M059J (cell line): ENCODE measurements at places on chromosomes 11 and 22.
A peak's percentile ranks its signal among the peaks of the same experiment; 100 is the strongest.

- peak; percentile 72 for DNase-seq
These were observed 68.3 kb downstream of the PLEKHA7 start for GRCh38 chr11:16945671-16946469.

DNA sequence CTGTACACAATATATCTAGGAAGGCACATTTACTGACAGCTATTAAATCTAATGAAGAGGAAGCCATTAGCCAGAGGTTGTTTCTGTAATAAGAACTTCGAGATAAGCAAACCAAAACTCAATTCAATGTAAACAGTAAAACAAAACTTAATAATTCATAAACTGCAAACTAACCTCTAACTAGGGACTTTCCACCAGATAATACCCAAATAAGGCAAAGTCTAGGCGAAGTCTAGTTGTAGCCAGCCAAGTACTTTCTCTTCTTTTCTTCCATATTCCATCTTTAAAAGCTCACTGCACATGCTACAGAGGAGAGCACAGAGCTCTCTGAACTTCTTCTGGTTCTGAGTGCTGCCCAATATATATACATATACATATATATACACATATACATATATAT, 229.9 kb upstream of the ANO5 start:
- no peak for DNase-seq

- no peak for DNase-seq
These were observed 69.7 kb downstream of the NELL1 start for GRCh38 chr11:20739107-20739506.

GRCh38 chr11:112017538-112017937, 7.7 kb upstream of the DLAT start:
- DNase-seq, result no peak

DNA sequence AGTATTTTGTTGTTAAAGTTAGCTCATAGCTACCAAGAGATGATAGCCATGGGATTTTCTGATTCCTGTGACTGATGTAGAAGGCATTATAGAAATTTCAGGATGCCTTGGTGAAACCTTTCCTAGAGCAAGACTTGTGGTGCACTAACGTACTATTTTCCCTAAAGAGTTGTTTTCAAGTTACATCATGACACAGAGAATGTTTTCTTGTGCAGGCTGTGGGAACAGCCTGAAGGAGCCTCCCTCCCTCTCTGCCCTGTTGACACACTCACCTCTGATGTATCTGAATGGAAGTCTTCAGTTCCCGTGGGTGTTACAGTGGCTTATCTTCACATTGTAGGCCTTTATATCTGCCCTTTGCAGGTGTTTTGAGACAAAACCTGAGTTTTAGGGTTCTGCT, 121.6 kb downstream of the LDLRAD3 start:
- no peak for DNase-seq

GRCh38 chr22:21697021-21697771, 31.4 kb downstream of the PPIL2 start:
- DNase-seq, result no peak

GRCh38 chr22:44587737-44588310, 89.8 kb upstream of the RTL6 start:
- DNase-seq, result no peak

GRCh38 chr11:120425527-120425926, 86.0 kb upstream of the GRIK4 start:
- DNase-seq, result no peak

DNA sequence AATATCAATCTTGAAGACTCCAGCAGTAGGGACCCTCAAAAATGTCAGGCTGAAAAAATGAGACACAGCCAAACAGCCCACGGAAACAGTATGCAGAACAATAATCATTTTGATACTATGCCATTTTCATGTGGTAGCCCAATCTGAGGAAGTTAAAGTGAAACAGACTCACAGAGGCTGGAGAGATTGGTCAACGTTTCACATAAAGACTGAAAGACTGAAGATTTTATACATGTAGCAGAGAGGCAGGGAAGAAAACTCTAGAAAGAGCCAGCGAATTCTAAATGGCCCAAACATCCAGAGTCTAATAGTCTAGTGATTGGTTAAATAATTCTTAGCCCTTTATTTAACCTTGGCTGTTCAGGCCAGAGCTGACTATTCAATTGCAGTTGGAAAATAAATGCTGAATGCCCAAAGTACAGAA, 49.4 kb downstream of the MAML2 start:
- DNase-seq, result no peak

GRCh38 chr22:32829451-32829851, 27.9 kb downstream of the TIMP3 start:
- no peak for DNase-seq

- no peak for DNase-seq
These were observed 18.0 kb downstream of the ST13 start for GRCh38 chr22:40838486-40838885.

DNA sequence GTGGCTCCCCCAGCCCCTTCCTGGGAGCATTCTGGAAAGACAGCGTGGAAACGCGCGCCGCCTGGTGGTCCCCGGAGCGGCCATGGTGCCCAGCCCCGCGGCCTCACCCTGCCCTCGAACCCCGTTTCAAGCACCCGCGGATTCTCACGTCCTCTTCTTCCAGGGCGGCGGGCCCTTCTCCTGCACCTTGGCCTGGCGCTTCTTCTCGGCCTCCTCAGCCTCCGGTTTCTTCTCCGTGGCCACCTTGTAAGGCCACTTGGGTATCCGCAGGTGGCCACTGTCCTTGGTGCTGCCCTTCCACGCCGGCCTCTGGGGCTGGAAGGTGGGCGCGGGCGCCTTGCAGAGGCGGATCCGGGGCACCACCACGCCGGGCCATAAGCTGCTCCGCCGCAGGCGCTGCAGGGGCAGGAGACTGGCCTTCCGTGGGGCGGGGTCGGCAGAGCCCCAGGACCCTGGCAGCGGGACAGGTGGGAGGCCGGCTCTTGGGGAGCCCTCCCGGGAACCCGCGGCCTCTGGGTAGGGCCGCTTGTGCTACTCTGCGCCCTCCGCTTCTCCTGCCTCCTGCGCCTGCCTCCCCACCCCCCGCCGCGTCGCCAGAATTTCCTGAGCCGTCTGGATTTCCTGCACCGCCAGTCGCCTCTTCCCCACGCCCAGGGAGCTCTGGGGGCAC, 83.4 kb downstream of the TRIM51G start:
- DNase-seq, result no peak

GRCh38 chr11:117430293-117430955, 102.8 kb downstream of the CEP164 start:
- no peak for DNase-seq

GRCh38 chr11:87266751-87267150, 229.0 kb downstream of the TMEM135 start:
- DNase-seq, result peak; percentile 17

DNA sequence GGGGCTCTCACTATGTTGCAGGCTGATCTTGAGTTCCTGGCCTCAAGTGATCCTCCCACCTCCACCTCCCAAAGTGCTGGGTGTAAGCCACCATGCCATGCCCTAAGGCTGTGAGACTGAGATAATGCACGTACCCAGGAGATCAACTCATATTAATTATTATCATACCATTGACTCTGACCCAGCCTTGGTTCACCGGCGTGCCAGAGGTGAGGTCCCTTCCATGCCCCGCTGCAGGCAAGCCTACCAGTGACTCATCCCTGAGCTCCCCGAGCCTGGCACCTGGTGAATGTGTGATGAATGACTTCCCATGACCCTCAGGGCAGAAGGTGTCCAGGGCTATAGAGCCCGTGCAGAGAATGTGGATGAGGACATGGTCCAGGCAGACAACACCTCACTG, 12.1 kb downstream of the GAL3ST1 start:
- peak; percentile 85 for DNase-seq

- DNase-seq, result no peak
These were observed 5.0 kb upstream of the ROBO4 start for GRCh38 chr11:124902616-124903015.

GRCh38 chr11:23429569-23429968, 569.3 kb upstream of the CCDC179 start:
- no peak for DNase-seq

DNA sequence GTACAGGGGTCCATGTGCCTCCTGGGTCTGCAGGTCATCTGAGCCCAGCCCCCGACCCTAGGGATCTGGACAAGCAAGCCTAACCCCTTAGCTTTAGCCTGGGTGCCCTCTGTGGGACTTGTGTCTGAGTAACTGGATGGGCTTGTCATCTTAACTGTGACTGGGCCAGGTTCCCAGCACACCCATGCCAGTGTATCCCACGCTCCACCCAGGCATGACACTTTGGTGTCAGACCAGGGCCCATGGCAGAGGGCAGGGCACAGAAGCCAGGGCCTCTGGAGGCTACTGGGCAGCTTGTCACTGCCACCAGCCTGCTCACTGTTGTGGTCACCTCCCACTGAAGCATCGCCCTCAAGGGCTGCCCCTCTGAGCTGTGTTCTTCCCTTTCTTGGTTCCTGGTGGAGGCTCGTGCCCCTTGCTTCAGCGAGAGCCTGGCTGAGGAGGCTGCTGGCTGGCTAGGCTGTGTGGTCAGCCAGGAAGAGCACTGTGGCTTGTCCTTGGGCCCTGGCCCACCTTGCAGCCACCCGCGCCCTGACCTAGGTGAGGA, 80.8 kb downstream of the ST3GAL4 start:
- DNase-seq, result no peak

- DNase-seq, result no peak
These were observed 7.1 kb upstream of the TMEM9B start for GRCh38 chr11:8971196-8971923.

DNA sequence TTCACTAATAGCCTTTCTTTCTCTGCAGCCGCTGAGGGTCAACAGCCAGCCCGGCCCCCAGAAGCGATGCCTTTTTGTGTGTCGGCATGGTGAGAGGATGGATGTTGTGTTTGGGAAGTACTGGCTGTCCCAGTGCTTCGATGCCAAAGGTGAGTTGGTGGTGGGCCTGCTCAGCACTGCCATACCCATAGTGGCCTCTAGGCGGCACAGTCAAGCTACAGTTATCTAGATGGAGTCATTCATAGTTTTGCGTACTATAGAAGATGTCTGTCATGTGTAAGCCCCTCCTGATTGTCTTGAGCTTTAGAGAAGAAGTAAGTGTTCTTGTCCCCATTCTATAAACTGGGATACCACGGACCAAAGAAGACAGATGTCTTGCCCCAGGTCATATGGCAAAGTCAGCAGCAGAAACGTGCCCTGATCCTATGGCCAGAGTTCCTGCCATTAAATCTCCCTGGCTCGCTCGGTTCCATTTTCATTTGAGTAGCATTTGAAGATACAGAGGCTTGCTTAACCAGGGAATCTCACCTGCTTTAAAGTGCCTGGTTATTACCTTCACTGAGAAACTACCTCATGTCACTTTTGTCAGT, 42.1 kb upstream of the CRTAM start:
- DNase-seq, result peak; percentile 29

DNA sequence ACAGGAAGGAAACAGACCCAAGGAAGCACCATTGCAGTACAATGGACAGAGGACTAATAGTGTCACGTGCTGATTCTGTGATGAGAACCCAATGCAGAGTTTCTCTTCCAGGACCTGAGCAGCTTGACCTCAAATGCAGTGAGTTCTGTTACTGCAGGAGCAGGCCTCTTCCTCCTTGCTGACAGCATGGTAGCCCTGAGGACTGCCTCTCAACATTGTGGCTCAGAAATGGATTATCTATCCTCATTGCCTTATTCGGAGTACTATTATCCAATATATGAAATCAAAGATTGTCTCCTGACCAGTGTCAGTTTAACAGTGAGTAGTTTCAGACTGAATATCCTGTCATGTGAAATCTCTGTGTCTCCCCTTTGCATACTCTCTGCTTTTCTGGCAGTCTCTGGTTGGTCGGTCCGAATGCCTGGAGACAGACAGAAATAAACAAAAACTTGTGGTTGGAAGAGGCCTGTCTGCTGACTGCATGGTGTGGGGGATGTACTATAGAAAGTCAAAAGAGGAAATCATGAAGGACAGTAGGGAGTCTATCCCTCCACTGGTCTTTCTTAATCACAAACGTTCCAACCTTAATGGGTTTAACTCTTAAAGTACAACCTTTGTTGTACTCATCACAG, 6.9 kb upstream of the MS4A14 start:
- DNase-seq, result peak; percentile 8

DNA sequence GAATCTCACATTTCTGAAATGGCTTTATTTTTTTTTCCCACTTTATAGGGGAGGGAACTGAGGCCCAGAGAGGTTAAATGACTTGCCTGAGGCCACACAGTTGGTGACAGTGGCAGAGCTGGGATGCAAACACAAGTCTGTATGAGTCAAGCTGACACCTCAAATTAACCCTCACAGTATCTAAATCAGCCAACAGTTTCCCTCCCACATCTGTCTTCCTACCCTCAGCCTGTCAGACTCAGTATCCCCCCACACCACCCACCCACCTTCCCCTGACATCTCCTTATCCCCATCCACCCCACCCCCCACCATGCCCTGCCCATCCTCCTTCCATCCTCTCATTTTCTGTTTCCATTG, 95.2 kb downstream of the TP53I11 start:
- peak; percentile 46 for DNase-seq

GRCh38 chr11:124209824-124210357, 26.7 kb downstream of the OR10D3 start:
- DNase-seq, result no peak

DNA sequence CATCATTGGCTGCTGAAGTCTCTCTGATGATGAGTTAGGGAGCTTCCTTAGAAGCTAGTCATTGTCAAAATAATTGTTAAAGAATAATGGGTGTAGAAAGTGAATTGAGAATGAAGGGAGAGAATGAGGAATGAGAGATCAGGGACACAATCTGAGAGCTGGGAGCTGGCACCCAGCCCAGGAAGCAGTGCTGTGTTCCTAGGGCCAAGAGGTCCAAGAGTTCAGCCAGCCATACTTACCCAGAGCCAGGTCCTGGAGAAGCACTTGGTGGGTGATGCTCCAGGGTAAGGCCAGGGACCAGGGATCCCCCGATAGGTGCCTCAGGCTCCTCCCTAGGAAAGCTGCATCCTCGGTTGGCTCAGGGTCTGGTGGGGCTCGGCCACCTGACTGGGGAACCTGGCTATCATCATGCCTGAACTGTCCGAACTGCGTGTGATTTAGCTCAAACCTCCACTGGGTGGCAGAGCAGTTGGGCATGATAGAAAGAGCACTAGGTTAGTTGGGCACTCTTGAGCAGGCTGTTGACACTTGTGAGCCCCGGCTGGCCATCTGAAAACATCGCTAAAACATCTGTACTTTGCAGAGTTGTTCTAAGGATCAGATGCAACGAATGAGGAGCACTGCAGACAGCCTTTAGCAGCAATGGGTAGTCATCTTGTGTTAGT, 123.9 kb upstream of the NCAM1 start:
- DNase-seq, result peak; percentile 3

DNA sequence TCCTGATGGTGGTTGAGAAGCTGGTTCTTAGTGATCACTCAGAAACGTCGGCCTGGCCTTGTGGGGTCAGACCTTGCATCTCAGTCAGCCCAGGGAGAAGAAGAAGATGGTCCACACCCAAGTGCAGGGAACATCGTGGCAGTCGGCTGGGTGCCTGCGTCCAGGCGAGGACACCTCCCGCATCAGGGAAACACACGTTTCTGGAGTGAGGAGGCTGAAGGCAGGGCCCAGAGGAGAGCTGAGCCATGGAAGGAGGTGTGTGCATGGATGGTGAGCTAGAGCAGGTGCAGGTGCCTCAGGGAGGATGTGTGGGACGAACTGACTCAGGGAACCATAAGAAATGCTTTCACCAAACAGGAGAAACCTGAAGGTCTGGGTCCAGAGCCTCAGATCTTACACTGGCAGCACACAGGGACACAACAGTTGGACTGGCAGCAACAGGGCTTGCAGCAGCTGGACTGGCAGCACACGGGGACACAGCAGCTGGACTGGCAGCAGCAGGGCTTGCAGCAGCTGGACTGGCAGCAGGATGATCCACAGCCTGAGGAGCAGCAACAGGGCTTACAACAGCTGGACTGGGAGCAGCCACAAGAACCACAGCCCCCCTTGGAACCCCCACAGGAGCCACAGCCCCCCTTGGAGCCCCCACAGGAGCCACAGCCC, 632 bp downstream of the KRTAP5-2 start:
- no peak for DNase-seq
